ENCODE measurements at places on chromosomes 1 and 21.

GRCh38 chr1:170790175-170790574 lies 126.2 kb downstream of the PRRX1 start:
- DNase-seq, result no peak

GRCh38 chr1:1910651-1911331 lies 4.3 kb upstream of the CALML6 start:
- no peak for DNase-seq

DNA sequence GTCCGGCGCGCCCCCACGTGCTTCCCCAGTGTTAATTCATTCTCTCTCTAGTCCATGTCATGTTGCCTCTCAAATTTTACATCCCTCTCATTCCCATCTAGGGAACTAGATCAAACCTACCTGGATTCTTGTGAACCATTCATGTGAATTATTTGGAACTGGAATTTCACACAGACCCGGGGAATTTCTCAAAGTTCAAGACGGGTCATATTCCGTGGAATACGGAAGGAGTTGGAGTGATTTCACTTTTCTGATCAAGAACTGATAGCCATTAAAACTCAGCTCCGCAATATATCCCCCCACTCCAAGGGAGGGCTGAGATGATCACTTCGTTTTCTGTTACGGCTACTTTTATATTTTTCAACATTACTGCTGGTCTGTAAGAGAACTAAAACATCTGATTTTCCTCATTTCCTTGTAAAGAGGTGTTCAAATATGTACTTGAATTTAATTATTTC lies 1.0 kb upstream of the ENO1 start:
- no peak for DNase-seq

DNA sequence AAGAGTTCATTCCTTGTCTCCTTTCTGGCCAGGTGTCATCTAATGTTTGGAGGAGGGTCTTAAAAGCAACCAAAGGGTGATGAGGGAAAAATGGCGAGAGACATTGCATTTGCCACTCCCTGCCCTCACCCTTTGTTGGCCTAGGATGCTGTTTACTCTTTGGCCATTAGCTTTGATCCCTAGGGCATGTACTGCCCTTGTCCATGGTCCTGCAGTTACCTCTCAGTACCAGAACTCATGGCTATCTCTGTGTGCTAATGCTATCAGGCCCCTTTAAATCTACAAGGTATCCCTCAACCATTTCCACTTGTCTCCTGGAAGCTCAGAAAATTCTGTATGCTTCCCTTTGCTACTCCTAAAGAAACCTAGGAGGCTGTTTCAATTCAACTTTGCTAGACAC lies 424.8 kb upstream of the PLXNA2 start:
- DNase-seq, result no peak

DNA sequence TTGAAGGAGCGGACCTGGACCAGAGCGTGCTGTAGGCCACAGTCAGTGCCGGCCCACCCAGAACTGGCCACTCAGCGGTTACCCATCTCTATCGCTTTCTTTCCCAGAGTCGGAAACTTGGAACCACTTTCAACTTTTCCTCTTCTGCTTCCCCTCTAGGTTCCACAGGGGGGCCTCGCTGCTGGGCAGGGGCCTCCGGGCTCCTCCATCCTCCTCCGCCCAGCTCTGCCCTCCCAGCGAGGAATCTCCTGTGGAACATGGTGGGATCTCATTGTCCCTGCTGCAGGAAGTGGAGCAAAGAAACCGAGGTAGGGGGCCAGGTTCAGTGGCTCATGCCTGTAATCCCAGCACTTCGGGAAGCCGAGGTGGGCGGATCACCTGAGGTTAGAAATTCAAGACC lies 139.2 kb downstream of the ETS2 start:
- no peak for DNase-seq

DNA sequence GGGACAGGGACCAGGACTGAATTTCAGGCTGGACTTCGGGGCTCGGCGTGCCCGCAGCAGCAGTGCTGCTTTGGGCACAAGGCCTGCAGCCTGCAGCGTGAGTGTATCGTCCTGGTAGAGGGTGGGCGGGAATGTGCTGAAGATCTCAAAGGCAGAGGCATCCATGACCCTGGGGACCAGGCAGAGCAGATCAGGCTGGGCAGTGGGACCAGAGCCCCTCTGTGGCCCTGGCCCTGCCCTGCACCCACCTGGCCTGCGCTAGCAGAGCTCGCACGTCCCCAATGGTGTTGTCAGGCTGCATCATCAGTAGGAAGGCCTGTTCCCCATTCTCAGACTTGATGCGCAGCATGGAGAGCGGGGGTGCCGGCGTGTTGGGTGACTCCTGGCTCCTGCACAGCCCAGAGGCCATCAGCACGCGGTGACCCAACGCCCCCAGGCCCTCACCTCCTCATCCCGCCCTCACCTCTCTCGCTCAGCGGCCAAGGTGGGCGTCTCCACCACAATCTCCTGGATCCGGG lies 2.6 kb downstream of the SH3BGRL3 start:
- no peak for DNase-seq

- peak; percentile 83 for DNase-seq
Observed at GRCh38 chr1:177585302-177586220, 384.3 kb downstream of the SEC16B start.

DNA sequence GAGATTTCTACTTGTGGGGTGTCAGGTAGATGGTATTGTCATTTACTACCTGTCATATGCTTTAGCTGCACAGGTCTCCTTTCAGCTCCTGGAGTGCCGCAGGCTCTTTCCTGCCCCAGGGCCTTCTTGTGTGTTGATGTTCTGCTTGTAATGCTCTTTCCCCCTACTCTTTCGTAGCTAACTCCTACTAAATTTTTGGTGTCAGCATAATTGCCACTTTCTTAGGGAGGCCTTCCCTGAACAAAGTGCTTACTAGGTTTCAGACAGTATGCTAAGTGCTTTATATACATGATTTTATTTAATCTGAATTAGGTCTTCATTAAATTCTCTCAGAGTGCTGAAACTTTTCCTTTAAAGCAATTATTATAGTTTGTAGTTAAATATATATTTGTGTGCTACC lies 4.8 kb upstream of the THEM4 start:
- no peak for DNase-seq

- no peak for DNase-seq
Observed at GRCh38 chr1:119482517-119483425, 24.2 kb upstream of the HSD3B1 start.

- DNase-seq, result no peak
Observed at GRCh38 chr1:116270316-116271057, 102.6 kb upstream of the ATP1A1 start.

- no peak for DNase-seq
Observed at GRCh38 chr1:54487571-54488050, 60.4 kb upstream of the ACOT11 start.

GRCh38 chr1:23224739-23225648 lies 7.7 kb upstream of the HTR1D start:
- DNase-seq, result no peak

GRCh38 chr1:60059468-60059867 lies 14.1 kb downstream of the C1orf87 start:
- no peak for DNase-seq

DNA sequence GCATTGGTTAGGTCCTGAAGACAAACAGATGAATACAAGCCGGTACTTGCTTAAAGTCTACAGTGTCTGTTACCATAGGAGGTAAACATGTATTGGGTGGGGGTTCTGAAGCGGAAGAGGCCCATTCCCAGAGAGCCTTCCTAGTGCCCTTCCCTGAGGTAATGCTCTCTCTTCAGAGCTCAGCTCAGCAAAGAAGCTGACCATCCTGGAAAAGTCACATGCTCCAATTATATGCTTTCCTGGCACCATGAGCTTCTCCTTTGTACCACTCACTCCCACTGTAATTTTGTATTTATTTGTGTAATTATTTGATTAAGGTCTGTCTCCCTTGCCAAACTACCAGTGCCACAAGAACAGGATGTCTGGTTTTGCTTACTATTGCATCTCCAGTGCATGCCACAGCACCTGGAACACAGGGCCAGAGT lies 42.0 kb downstream of the RAB3B start:
- DNase-seq, result no peak

GRCh38 chr1:234535763-234536515 lies 57.0 kb upstream of the TARBP1 start:
- no peak for DNase-seq

DNA sequence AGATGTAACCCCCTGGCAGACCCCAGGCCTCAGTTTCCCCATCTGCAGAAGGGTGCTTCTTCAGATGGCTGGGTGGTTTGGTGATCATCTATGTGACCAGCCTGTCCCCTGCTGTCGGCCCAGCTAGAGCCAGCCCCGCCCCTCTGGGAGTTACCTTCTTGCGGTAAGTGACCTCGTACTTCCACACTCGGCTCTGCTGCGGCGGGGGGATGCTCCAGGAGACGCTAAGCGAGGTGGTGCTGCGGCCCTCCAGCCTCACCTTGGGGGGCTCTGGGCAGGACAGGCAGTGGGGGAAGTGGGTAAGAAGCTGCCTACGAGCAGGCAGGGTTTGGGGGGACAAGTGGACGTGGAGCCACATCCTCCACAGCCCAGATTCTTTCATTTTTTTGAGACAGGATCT lies 20.4 kb downstream of the EPHA2 start:
- DNase-seq, result no peak

DNA sequence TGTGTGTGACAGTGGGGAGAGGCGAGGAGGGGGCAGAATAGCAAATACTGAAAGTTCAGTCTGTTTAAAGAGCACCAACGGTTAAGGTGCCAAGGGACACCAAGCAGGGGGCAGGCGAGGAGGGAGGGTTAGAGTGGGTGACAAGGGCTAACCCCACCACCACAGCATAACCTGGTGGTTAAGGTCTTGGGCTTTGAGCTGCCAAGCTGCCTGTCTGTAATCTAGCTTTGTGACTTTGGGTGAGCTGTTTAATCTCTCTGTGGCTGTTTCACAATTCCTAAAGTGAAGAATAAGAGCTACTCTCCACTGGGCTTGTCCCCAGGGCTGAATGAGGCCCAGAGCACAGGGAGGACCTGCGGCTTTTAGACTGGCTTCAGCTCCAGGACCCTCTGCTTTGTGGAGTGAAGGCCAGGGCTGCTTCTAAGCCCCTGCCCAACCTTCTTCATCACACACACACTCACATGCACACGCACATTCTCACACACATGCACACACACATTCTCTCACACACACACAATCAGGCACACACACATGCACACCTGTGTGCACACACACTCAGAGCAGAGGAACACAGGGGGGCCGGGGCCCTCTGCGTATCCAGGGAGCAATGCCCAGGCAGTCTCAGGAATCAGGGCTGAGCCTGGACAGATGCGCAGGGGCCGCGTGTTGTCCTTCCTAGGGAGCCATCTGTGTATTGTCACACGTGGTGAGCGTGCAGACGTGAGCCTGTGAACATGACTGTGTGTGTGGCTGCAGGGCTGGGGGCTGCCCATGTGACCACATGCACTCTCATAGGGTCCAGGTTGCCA lies 101.6 kb upstream of the TARDBP start:
- DNase-seq, result no peak

GRCh38 chr1:165603810-165604209 lies 27.2 kb upstream of the MGST3 start:
- no peak for DNase-seq

GRCh38 chr1:86352086-86352485 lies 44.0 kb downstream of the ODF2L start:
- DNase-seq, result no peak

- peak; percentile 60 for DNase-seq
Observed at GRCh38 chr1:156123356-156124196, 9.1 kb downstream of the LMNA start.

DNA sequence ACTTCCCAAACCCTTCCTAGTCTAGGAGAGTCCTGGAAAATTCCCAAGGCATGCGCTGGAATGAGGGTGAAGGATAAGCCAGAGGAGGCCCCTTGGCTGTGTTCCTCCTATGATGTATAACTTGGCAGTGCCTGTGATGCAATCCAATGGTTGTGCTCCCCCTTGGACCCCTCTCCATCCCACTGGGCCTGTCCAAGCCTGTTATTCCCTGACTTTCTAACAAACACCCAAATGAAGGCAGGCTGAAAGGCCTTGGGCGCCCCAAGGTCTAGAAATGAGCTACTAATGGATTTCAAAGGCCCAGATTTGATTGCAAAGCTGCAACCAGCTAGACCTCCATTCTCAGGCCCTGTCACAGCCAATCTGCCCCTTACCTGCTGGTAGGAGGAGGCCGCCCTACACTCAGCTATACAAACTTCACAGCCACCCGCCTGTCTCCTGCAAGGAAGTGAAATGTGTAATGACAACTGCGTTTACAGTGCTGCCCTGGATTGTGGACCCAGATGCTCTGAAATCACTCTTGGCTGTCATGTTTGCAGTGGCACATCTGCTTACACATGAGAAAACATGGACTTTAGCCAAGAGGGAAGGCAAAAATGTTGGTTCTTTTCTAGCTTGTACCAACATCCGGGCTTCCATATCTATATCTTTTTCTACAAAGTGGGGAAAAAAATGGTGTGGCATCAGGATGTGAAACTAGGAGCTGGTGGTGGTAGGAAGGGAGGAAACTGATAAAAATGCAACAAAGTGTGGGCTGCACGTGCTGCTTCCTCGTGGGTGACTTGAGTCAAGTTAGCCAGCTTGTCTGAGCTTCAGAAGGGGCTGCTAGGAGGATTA lies 130.4 kb downstream of the TRABD2B start:
- DNase-seq, result no peak

DNA sequence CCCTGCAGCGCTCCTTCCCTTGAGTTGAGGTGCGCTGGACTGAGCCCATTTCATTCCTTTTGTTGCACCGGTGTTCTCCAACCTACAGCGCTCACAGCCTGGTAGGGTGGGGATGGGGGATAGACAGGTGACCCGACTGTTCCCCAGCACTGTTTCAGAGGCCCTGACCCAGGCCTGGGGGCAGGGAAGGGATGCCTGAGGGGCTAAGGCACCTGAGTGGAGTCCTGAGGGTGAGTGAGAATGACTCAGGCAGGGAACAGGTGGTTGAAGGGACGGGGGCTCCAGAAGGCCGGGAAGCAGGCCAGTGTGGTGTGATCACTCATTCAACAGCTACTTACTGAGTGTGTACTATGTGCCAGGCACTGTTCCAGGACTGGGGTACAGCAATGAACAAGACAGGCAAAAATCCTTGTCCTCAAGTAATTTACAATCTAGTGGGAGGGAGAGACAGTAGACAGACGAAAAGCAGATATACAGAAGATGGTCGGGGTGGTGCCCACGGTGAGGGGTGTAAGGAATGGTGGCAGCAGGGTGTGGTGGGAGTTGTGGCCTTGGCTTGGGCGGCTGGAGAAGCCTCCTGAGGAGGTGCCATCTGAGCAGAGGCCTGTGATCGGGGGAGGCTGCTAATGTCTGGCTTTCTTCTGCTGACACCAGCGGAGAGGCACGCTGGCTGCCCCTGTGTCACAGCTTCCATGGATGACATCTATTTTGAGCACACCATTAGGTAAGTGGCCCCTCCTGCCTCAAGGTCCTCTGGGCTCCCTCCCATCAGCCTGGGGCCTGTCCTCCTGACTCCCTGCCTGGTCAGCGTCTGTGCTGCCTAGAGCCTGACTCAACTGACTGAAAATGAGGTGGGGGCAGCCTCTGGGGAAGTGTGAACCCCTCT lies 37.4 kb downstream of the ACOT11 start:
- DNase-seq, result no peak

GRCh38 chr1:111110197-111110899 lies 29.5 kb downstream of the DRAM2 start:
- DNase-seq, result no peak

DNA sequence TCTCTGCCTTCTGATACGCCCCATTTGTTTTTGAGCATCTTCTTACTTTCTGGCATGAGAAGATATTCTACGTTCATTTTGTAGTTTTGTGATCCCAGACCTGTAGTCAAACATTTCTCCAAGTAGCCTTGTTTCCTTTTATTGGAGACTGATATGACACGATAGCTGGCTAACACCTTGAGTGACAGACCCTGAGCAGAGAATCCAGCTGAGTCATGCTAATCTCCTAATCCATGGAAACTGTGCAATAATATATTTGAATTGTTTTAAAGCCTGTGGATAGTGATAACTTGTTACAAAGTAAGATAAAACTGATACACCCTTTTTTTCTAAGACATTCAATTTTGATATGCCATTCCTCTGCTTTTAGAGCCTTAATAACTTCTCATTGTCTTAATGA lies 1.2 kb upstream of the IFI44L start:
- DNase-seq, result no peak
